ENCODE measurements at places on chromosomes 5 and 9.

- no peak for DNase-seq
These were observed 161.6 kb downstream of the NR3C1 start for GRCh38 chr5:143241892-143242291.

DNA sequence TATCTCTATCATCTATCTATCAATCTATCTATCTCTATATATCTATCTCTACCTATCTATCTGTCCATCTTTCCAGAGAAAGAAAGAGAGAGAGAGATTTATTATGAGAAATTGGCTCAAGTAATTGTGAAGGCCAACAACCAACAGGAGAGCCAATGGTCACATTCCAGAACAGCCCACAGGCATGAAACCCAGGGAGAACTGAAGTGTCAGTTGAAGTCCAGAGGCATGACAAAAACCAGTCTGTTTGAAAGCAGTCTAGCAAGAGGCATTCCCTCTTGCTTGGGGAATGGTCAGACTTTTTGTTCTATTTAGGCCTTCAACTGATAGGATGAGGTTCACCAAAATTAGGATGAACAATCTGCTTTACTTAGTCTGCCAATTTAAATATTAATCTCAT, 87.6 kb upstream of the PLCXD3 start:
- DNase-seq = no peak

DNA sequence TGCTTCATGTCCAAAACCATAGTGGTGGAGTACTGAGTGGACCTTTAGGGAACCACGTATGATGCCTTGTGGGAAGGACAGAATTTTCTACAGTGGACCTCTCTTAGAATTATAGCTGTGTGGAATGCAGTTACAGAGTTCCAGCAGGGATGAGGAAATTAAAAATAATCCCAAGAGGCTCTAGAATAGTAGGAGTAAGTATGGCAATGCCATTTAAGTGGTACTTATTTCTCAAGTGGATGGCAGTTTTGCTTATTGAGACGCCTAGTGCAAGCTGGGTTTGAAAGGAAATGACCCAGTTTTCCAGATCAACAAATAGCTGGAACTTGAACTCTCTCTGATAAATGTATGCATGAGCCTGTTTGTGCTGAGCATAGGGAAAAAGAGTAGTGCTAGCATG, 431.6 kb downstream of the PRR16 start:
- no peak for DNase-seq

DNA sequence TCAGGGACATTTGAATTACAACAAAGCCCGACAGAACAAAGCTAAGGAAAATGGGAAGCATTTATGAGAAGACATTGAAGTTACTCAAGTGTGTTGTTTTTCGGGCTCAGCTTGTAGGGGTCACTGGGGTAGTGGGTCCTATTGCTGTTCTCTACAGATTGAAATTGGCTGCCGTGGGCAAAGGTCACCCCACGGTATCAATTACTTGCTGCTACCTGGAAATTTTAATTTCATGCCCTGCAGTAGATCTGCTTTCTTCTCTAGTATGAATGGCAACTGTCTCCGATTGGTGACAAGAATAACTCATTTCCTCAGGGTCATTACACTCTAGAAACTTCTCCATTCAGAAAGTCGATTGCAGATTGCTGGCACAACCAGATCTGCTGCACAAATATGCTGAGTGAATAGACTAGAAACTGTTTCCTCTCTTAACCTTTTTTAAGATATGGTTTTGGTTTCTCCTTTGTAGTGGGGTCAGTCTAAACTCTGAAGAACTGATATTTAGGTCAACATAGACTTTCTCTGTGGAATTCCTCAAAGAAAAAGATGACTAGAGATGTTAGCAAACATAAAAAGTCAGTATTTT, 454.1 kb downstream of the ARHGEF28 start:
- no peak for DNase-seq

- DNase-seq = no peak
These were observed 92.7 kb downstream of the HRH2 start for GRCh38 chr5:175750511-175750931.

DNA sequence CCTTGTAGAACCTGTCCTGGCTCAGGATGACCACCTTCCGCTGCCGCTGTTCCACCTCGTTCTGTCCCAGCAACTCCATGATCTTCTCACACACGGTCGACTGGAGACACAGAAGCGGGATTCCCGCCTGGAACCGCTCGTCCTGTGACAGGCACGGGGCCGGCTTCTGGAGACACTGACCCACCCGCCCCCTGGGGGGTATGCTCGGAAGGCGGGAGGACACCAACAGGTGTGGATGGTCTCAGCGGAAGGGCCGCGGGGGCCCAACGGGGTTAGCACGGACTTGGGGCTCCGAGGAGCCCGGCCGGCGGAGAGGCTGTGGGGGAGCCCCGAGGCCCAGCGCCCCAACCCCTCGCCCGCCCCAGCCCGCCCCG, 530 bp downstream of the UCK1 start:
- DNase-seq = no peak

DNA sequence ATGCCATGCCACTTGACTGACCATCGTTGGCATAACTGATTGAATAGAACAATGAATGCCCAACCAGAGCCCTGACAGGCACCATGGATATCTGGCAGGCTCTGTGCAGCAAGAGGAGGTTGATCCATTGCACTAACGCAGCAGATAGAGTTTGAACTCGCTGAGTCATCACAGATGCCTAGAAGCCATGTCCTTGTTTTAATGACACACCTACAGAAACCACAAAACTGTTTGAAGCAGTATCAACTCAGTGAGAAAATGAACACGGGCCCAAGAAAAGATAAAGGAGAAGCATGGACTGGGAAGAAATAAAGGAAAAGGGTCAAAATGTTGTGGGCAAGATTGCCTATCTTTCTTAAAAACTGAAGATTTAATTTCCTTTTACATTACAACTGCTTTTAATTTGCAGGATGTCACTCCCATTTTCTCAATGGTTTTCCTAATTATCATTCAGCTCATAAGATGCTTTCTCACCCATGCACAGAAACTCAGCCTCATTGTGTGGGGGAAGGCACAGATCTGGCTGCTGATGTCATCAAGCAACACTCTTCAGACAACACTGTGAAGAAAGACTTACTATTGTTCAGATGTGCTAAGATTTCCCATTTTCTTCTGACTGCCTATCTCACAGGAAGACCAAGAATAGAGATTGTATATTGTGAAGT, 129.0 kb downstream of the PIK3R1 start:
- DNase-seq = no peak

DNA sequence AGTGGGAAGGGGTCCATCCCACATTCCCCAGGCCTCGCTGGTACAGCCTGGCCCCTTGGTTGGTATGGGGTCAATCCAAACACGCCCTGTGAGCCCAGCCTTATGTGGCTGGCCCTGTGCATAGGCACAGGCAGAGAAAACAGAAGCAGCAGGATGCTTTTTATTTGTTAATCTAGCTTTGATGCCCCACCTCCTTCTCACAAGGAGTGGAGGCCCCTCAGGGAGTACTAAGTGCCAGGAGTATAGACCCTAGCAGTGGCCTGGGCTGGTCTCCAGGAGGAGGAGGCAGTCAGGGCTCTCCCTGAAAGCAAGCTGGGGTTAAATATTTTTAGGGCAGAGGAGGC, 14.6 kb upstream of the TCF7 start:
- no peak for DNase-seq

DNA sequence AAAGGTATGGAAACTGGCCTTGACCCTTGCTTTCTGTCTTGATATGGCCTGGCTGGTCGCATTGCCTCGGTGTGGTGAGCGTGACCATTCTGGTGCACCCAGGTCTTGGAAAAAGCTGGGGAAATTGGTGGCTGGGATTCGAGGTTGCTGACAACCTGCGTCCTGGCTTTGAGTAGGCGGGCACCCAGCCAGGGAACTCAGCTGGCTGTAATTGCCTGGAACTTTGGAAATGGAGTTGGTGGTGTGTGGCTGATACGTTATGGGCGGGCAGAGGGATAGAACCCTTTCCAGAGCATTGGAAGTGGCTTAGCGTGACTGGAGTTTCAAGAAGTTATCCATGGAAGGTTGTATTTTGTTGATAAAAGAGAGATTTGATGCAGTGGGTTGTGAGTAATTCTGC, 35.2 kb downstream of the KCNMB1 start:
- no peak for DNase-seq

GRCh38 chr5:14775857-14776256, 95.7 kb downstream of the ANKH start:
- DNase-seq = no peak

GRCh38 chr5:57219386-57219785, 45.5 kb downstream of the GPBP1 start:
- no peak for DNase-seq

DNA sequence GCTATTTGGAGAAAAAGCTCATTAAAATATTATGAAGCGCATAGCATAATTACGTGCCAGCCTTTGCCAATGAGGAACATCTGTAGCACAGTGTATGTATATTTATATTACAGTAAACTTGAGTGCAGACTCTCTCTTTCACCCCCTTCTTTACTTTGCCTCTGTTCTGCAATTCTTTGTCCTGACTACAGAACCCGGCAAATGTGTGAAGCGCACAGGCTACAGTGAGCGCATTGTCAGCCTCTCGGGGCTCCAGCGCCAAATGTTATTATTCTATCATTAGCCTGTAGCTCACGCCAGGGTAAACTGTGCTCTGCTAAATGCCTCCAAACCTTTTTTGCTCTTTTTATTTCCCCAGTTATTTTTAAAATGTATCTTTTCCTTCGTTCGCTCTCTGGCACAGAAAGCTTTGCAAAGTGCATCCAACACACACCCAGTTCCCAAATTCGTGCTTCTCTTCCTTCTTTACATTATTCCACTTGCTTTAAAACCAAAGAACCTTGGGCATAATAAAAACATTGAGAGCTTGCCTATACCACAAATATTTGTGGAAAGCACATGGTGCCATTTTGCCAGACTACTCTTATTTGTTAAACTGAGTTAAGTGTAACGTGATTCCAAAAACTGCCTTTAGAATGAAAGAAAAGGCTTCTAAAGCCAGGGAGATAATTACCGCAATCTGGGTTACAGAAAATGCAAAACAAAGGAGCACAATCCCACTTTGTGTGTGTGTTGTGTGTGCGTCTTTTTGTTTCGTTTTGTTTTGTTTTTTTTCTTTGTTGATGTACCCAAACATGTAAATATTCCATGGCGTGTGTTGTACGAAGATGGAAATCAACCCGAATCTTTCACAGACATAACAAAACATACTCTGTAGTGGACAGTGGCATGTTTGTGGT, 164.1 kb upstream of the MPDZ start:
- DNase-seq = no peak

DNA sequence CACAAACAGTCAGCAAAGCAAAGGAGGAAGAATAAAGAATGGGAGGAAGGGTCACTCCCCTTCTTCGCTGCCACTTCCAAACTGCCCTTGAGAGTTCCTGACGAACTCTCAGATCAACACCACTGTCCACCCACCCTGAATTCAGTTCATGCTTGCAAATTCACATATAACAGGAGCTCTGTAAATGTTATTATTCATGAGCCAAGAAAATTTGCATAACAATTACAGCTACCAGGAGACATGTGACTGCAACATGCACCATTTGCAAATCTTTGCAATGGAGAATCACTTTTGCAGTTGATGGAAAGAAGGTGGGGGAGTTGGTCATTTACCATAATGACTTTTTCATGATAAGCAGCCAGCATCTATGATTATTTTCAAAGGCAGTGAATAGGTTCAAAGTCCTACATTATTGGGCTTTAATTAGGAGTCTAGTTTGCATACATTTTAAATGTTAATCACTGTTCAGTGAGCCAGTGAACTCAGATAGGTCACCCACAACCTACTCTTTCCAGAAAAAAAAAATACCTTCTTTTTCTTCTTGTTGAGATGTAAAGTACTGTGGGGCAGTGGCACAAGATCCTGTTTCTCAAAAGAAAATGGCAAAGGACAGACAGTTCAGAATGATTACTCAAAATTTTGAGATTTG, 149.7 kb downstream of the CAAP1 start:
- no peak for DNase-seq

DNA sequence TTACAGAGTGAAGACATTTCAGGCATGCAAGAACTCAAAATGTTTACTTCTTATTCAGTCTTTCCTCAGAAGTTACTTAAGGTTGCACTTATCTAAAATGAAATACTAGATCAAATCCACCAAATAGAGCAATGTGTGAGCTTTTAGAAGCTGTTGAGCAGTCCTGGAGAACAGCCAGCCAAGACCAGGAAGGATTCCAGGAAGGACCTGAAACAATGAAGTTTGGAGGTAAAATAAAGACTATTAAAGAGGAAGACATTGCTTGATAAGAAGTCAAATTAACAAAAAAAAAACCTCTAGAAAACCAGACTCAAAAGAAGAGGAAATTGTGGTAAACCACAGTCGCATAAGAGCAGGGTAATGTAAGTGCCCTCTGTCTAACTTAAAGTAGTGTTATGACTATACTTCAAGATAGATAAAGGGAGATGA, 156.2 kb upstream of the S1PR3 start:
- DNase-seq = no peak

DNA sequence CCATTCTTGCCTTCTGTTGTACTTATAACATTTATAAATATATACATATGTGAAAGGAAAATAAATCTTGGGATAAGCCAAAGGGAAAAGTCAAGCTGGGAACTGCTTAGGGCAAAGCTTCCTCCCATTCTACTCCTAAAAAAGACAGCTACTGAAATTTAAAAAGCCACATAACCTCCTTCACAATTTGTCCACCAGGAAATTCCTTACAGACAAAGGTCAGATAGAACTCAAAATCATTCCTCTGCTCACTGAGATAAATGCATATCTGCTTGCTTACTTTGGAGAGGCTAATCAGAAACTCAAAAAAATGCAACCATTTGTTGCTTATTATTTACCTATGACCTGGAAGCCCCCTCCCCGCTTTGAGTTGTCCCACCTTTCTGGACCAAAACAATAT, 112.5 kb downstream of the CEMIP2 start:
- no peak for DNase-seq

- no peak for DNase-seq
These were observed 93.4 kb upstream of the CCDC112 start for GRCh38 chr5:115389799-115390382.

DNA sequence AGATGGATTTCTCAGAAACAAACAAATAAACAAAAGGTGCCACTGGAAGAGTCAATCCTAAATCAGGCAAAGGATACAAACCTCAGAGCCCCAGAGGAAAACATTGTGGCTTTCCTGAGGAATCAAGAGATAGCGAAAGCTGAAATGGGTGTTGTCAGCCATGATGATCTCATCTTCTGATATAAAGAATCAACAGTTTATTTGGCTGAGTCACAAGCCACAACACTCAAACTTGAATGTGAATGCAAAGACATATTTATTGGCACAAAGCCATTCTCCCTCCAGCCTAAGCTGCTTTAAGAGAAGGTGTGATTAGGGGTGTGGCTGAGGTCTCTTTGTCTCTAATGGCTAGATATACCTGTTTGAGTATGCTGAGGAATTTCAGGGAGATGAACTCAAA, 73.3 kb upstream of the NREP start:
- DNase-seq = no peak

- no peak for DNase-seq
These were observed 1630.1 kb downstream of the MAT2B start for GRCh38 chr5:165135565-165135964.

GRCh38 chr9:109179801-109180523, 12.9 kb upstream of the FRRS1L start:
- DNase-seq = no peak

- DNase-seq = no peak
These were observed 45.1 kb downstream of the SMIM23 start for GRCh38 chr5:171830686-171831085.

GRCh38 chr5:116528519-116529234, 45.9 kb downstream of the SEMA6A start:
- no peak for DNase-seq

- no peak for DNase-seq
These were observed 395.4 kb downstream of the ARRDC3 start for GRCh38 chr5:90987726-90988125.

All from activated gamma-delta T cell treated with anti-CD3 and anti-CD28 coated beads, Interleukin-2, amount 50 U/mL, for 16 hours (primary cell).